ENCODE measurements at places on chromosomes 6 and 20.

DNA sequence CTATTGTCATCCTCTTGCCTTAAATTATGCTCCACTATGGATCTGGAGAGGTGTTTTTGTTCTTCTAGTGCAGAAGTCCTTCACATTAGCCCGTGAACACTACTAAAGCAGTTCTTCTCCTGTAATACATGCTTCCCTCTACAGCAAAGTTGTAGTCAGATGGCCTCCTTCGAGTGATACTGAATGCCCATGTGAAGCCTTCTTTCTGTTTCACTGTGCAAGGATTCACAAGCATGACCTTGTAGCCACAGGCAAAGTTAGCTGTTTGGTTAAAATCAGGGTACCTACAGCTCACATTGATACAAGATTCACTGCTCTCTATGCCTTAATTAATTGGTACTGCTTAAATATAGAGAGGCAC, 47.6 kb downstream of the ARHGAP18 start:
- no peak for DNase-seq

- DNase-seq, result no peak
Measured at GRCh38 chr6:30882204-30882758, 2.0 kb upstream of the DDR1 start.

DNA sequence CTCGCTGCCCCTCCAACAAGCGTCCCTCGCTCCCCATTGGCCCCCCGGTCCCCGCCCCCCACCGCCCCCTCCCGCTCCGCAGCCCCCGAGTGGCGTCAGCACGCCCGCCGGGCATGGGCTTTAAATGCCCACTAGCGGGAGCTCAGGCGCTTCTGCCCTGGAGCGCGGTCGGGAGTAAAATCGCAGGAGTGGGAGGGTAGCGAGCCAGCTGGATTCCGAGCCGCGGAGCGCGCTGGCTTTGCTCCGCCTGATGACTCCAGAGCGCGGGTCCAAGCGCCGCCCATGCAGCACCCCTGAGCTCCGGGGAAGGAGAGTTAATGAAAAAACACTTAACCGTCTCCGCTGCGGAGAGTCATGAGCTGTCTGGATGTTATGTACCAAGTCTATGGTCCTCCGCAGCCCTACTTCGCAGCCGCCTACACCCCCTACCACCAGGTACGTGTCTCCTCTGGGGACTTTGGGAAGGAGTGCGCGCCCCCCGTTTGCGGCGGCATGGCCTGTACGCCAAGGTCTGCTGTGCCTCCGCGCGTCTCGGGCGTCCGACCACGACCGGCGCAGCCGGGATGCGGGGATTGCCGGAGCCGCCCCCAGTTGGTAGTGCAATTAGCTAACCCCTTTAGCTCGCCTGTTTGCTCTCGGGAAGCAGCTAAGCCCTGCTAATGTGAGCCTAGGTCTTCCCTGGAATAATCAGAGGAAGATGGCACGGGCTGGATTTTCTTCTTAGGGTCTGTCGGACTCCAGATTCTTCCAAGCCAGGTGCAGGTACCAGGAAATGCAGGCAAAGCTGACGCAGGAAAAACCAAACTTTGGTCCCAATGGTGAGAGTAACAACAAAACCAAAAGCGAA, at the start of gene VGLL2:
VGLL2 (plus strand) TSS at position 149 of the 847 bp plus-strand sequence; CDS start at position 355, 206 bp downstream.
- DNase-seq, result no peak

GRCh38 chr20:25318471-25319240, 70.8 kb downstream of the PYGB start:
- DNase-seq, result no peak

- DNase-seq, result no peak
Measured at GRCh38 chr6:24340998-24341938, 16.6 kb downstream of the DCDC2 start.

- no peak for DNase-seq
Measured at GRCh38 chr6:16651871-16652270, 109.4 kb downstream of the ATXN1 start.

DNA sequence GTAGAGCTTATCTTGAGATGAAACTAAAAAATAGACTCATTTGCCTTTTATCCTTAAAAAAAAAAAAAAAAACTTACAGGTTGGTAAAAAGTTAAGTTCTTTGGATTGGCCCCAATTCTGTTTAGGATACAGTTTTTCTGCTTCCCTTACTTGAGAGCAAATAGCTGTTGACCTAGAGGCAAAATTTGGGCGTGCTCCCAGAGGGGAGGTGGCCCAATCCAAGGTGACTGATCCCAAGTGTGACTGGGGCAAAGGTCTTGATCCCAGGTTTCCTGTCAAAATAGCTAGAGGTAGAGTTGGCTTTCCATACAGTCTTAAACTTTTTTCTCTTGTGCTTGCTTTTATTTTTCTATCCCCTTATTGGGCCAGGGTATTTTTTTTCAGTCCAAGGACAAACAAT, 363.8 kb upstream of the AGPAT4 start:
- DNase-seq, result no peak

- peak; percentile 16 for DNase-seq
Measured at GRCh38 chr6:144675231-144675861, 390.2 kb downstream of the UTRN start.

DNA sequence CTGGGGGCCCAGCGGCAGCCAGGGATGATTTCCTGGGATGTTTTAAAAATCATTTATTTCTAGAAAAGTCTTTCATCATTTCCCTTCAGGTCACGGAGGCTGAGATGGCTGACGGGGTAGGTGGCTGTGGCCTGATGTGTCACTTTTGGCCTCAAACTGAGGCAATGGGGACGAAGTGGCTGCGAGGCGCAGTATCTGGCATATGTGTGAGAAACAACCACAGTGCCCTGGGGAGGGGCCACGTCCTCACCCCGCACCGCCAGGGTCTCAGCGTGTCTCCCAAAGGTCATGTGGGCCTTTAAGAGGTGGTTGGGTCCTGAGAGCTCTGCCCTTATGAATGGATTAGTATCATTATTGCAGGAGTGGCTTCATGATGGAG, 120.0 kb downstream of the CEBPB start:
- no peak for DNase-seq

GRCh38 chr6:157056275-157056674, 267.0 kb downstream of the TMEM242 start:
- peak; percentile 17 for DNase-seq

GRCh38 chr6:56815436-56815835, 139.5 kb upstream of the BEND6 start:
- no peak for DNase-seq

- DNase-seq, result no peak
Measured at GRCh38 chr6:119965900-119966299, 616.3 kb upstream of the MAN1A1 start.

- no peak for DNase-seq
Measured at GRCh38 chr20:14888134-14888533, 550.7 kb upstream of the FLRT3 start.

DNA sequence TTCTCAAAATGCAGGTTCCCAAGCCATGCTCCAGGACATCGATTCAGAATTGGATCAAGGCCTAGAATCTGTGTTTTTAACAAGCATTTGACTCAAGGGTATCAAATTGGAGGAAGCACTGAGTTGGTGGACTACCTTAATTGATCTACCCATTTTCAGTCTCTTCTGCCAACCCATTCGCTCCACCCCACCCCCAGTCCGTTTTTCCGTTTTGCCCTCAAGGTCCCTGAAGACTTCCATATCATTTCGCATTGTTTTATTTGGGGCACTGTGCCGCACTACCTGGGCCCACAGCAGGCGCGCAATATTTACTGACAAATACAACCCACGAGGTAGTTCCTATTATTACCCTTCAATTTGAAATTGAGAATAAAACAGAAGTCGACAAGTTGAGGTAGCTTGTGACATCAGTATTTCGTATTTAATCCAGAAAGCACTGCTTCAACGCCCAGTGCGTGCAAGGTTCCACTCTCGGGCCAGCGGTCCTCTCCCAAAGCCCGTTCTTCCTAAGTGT, 557 bp upstream of the DHX35 start:
- peak; percentile 34 for DNase-seq

- no peak for DNase-seq
Measured at GRCh38 chr6:21284166-21284565, 309.4 kb upstream of the SOX4 start.

DNA sequence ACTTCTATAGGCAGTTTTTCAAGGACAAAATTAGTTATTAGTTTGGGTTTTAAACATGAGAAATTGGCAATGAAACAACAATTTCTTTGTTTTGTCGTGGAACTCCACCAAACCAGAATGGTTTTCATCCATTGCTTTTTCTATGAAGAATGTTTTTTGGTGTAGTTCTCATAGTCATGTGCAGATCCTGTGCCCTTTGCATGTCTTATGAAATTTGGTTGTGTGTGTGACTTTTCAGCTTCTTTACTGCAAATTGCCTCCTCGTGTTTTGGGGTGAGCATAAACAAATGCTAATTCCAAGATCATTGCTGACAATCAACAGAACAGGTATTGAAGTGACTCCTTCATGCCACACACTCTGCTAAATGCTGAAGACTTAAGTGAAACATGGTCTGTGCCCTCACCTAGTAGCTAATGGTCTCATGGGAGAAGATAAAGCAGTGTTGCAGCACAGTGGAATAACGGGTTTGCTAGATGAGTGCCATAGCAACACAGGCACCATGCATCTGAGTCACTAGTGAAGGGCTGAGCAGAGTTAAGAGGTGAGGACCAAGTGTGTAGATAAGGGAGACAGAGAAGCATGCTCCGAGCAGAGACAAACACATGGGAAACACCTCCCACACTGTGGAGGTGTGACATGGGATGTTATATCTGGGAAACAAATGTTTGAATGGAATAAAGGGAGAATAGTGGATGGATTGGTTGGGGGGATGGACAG, 120.0 kb downstream of the SLC16A10 start:
- DNase-seq, result no peak

- no peak for DNase-seq
Measured at GRCh38 chr6:80440496-80441115, 334.1 kb downstream of the BCKDHB start.

DNA sequence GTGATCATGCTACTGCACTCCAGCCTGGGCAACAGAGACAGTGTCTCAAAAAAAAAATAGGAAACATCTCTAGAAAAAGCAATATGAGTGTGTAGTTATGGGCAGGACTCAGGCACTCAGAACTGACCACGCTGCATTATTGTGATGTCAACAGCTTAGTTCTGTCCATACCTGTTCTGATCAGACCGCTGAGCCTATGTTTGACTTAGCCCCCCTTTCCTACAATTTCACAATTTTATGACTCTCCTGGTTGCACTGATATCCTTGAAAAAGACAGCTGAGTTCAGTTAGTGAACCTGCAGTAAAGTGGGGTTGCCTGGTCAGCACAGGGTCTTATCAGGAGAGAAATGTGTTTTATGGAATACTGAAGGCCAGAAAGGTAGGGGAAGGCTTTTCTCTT, 37.8 kb upstream of the PRDM1 start:
- DNase-seq, result no peak

GRCh38 chr6:136403110-136403980, 113.7 kb upstream of the BCLAF1 start:
- DNase-seq, result no peak

DNA sequence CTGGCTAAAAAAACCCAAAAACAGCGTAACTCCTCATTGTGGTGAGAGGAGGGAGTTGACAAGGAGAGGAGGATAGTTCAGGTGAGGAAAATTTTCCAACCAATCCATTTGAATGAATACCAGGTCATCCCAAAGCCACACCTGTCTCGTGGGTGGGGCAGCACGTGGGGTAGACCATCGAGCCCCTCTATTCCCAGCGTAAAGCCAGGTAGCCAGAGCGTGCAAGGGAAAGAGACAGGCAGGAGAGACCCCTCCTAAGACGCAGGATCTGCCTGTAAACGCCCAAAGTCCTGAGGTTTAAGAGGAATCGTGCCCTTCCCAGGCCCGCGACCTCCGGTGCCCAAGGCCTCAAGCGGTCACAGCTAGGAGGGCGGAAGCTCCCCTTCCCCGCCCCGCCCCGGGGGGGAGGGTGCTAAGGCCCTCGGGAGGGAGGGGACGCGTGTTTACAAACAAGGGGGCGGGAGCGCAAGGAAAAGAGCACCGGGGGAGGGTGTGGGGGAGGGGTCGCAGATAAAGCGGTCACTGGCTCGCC, 712 bp downstream of the RXRB start:
- DNase-seq, result peak; percentile 74

DNA sequence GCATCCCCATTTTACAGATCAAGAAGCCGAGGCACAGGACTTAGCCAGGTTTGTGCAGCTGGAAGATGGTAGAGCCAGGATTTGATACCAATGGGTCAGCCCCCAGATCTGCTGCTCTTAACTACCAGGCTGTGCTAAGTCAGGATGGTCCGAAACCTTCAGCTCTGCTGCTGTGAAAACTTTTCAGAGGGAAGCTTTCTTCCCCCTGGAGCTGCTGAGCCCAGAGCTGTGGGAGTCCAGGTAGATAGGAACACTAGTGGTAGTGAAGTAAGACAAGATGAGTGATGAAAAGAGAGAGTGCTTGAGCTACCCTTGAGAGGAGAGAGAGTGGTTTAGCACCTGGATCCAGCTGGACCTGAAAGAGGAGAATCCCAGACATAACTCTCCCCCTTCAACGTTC, 230.8 kb downstream of the CDH4 start:
- DNase-seq, result no peak

GRCh38 chr20:21272679-21273078, 30.5 kb upstream of the XRN2 start:
- no peak for DNase-seq

GRCh38 chr6:155313602-155314091, 637 bp downstream of the TFB1M start:
- DNase-seq, result peak; percentile 61

DNA sequence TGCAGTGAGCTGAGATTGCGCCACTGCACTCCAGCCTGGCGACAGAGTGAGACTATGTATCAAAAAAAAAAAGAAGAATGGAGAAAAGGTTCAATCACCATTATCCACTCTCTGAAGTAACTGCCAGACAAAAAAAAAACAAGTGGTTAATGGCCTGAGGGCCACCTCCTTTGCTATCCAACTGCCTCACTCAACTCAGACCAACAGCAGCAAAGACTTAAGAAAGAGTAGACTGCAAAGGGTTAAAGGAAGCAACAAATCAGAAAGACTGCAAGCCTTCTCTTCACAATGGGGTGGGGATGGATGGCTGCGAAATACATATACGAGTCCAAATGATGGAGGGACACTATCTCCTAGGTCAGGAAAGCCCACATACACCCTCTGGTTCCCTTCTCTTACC, 3.2 kb downstream of the NFS1 start:
- DNase-seq, result no peak

DNA sequence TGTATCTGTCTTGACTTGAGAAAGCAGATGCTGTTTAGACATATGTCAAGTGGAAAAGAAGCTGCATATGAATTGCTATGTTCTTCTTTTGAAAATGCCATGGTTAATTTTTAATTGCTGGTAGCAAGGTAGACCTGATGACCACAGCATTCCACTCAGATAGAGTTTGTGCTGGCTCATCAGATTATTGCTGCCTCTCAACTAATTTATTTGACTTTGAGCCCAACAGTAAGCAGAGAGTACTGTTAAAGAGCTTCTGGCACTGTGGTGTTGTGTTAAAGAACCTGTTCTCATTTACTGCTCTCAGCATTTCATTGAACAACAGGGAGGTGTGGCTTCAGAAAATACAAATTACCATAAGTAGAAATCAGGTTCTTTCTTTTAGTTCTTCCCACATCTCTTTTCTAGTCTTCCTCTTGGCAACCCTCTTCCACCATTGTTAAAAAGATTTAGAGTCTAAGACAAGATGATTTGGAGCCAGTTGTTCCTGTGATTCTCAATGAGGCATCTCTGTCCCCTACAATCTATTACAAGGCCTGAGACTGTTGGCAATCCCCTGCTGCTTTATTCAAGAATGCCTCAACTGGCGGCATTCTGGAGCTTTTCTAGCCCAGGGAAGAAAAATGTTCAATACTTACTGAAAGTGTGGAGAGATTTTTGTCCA, 967.6 kb upstream of the GJE1 start:
- DNase-seq, result no peak
